ENCODE measurements at places on chromosomes 12 and 14.

GRCh38 chr12:116152268-116152667 is 125.2 kb downstream of the MED13L start:
- no peak for DNase-seq

- no peak for DNase-seq
Observed at GRCh38 chr12:118219106-118219505, 83.2 kb downstream of the PEBP1 start.

- DNase-seq = no peak
Observed at GRCh38 chr12:55850401-55850800, 7.7 kb upstream of the MMP19 start.

DNA sequence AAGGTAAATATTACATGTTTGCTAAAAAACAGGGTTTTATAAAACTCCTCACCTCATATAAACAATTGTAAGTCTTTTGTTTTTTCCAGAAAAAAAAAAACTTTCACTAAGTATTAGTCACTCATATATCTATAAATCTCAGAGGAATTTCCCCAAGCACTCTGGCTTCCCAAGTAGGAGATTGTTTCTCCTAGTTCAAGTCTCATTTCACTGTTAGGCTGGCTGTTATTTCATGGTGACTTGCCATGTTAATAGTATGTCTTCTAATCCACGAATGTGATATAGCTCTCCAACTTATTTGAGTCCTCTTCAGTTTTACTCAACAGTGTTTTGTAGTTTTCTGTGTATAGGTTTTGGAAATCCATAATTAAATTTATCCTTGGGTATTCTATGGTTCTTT is 61.6 kb downstream of the CAPZA3 start:
- no peak for DNase-seq

GRCh38 chr14:103627073-103628025 is 1.7 kb upstream of the KLC1 start:
- DNase-seq = no peak

DNA sequence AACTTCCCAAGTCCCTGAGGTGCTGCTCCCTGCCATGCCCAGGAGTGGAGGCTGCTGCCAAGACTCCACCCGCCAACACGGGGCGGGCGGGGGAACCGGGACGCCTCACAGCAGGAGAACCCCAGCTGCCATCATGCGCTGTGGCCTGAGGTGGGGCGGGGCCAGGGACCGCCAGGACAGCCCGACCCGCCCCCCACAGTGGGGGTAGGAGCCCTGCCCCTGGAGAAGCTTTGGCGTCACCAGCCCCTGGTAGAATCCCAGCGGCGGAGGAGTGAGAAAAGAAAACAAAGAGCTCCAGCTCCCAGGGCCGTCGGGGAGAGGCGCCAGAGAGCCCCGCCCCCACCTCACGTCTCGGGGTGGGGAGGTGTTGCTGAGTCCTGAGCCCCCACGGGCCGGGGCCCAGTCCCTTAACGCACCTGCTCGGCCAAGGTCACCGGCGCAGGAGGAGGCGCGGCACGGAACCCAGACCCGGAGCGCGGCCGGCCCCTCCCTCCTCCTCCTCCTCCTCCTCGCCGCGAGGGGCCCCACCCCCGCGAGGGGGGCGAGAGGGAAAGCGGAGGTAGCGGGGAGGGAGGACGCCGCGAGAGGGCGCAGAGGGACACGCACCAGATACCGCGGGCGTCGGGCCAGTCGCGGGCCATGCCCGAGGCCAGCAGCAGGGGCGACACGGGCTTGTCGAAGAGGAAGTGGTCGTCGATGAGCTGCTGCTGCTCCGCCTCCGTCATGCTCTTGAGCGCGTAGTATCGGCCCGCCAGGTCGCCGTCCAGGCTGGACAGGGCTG is 1.8 kb downstream of the CKB start:
- DNase-seq = peak; percentile 59

- DNase-seq = peak; percentile 18
Observed at GRCh38 chr14:51328064-51328771, 88.2 kb downstream of the TMX1 start.

DNA sequence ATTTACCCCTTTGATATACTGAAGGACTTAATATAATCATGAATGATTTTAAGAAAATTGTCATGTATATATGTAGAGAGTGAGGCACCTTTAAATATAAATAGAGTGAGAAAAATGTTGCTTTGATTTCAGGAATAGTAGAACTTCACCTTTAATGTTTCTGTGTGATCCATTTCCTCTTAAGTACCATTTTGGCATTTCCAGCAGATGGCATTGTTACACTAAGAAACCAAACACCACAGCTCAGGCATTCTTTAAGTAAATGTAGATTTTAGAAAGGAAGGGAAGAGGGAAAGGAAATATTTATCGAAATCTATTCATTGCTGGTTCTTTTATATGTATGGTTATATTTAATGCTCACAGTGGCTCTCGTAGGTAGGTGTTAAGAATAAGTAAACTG is 556.7 kb upstream of the FBXO33 start:
- DNase-seq = no peak

DNA sequence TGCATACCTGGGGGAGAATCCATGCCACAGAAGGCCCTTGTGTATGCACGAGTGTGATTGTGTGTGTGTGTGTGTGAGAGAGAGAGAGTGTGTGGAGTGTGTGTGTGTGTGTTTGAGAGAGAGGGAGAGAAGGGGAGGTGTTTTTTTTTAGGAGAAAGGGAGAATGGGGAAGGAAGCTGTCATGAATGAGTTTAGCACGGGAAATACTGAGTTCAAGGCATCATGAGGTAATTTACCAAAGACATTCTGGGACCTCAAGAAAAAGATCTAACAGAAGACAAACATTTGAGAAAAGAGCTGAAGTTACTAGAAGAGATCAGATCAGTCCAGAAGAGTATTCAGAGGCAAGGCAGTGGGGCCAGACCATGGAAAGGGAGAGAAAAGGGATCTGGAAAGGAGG is 157.1 kb downstream of the TTC7B start:
- DNase-seq = no peak

DNA sequence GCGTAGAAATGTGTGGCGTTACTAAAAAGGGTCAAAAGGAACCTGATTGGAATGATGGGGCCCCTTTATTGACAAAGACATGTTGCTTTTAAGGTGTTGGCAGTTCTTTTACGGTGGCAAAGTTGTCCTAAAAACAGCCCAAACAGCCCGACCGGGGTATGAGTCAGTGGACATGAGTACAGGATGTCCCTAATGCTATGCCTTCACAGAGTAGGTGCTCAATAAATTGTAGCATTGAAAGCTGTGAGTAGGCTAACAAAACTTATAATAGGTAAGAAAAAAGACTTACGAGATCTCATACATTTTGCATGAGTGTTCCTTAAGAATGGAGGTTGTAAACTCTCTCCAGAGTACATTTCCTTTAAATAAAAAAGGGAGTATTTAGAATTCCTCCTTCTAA is 2.6 kb downstream of the ELK3 start:
- DNase-seq = no peak

- DNase-seq = no peak
Observed at GRCh38 chr12:64598831-64599230, 11.5 kb upstream of the RASSF3 start.

DNA sequence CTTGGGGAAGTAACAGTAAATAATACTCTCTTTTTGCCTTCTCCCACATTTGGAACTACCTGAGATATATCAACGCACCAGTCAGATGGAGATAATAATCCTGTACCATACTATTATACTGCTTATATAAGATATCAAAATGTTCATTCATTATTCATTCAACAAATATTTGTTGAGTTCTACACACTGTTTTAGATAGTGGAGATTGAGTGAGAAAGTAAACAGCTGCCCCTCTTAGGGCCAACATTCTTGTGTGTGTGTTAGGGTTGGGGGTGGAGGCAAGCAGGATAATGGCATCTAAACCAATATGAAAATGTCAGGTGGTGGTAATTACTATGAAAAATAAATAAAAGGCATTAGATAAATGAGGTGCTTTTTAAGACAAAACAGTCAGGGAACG is 14.0 kb downstream of the MIS18BP1 start:
- no peak for DNase-seq

DNA sequence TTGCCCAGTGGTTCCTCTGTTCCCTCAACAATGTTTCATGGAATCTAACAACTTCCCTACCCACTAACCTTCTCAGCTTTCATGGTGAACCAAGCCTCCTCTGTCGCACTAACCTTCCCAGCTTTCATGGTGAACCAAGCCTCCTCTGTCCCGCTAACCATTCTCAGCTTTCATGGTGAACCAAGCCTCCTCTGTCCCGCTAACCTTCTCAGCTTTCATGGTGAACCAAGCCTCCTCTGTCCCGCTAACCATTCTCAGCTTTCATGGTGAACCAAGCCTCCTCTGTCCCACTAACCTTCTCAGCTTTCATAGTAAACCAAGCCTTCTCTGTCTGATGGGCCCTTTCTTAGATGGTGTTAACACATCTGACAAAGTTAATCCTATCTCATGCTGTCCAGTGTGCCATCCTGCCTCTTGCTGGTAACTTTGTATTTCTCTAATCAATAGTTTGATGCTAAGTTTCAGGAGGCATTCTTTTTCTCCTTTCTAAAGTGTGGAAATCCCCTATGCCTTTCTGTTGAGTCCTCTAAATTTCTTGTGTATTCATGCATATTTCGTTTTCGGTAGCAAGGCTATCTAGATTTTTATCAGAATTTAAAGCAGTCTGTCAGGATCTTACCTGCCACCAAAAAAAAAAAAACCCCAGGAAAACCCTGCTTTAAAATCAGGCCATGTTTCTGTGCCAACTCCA is 26.8 kb upstream of the KCNK13 start:
- DNase-seq = no peak

DNA sequence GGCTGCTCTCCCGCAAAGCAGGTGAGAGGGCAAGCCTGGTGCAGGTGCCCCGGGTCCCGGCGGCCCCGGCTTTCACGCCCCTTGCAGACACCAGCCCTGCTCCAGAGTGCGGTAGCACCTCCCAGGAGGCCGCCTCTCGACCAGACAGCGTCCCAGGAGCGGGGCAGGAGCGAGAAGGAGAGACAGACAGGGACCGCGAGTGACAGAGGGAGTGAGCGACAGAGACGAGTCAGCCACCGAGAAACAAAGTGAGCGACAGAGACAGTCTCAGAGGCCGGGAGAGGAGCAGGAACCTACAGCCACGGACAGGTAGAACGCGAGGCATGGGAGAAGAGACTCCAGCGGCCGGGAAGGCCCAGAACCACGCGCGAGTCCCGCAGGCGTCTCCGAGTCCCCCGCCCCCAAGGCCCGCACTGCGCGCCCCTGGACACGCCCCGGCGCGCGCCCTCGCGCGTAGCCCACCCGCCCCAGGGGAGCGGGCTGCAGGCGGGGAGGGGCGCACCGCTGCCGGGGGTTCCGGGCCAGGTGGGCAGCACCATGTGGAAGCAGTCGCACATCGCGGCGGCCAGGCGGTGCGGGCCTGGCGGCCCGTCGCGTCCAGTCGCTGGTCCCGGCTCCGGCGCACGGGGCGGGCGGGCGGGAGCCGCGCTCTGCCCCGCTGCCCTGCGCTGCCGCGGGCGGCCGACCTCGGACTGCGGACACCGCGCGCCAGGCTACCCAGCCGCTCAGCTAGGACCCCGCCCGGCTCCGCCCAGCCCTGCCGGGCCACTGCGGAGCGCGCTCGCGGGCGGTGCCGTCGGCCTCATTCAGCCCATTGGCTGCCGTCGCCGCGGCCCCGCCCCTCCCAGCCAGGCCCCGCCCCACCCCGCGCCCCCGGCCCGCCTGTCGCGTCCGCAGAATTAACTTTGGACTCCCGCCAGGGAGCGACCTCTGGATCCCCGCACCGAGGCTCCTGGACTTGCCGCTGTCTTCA is at the start of gene AHNAK2:
AHNAK2 (minus strand) TSS at position 694 of the 973 bp plus-strand sequence; CDS start at position 557, 137 bp downstream.
- peak; percentile 31 for DNase-seq

DNA sequence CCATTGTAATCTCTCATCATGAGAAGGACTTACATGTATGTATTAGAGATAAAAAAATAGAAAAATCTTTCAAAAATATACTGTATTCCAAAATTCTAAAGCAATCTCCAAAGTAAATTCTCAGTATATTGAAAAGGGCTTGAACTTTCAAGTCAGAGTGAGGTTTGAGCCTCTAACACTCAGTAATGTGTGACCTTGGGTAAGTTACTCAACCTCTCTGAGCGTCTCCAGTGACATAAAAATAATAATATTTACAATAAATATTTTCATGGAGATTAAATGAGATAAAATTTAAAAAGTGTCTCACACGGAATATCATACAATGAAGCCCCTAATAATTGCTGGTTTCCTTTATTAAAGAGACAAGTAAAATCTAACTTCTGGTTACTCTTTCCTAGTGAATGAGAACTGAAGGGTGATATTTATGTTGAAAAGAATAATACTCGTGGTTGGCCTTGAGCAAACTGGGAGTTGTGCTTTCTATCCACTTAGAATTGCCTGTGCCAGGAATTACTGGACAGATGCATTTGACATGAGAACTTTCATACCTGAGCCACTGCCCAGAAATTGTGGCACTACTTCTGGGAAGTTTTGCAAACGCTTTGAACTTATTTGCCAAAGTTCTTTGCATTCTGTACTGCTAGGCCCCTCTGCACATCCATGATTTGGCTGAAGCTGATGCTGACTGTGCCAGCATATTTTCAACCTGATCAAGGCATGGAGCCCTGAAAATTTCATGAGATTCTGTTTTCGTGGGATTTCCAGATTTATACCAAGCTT is 933.7 kb downstream of the GALC start:
- DNase-seq = no peak

- DNase-seq = no peak
Observed at GRCh38 chr12:108302403-108303311, 36.5 kb downstream of the CMKLR1 start.

DNA sequence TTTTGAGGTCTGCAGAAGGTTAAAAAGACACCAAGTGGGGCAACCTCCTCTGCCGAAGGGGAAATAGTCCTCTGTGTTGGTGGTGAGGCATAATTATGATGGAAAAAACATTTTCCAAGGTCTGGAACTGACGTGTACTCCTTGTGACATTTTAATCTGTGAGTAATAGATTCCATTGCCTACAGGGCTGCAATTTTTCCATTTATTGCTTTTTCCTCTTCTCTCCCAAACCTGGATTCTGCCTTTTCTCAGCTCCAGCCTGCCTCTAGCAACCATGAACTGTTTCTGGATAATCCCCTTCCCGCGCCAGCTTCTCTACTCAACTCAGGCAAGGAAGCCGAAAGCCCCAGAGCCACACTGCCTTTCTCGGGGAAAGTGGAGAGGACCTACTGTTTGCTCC is 230.1 kb upstream of the PLXNC1 start:
- no peak for DNase-seq

GRCh38 chr14:75456997-75457335 is 29.1 kb downstream of the JDP2 start:
- no peak for DNase-seq

DNA sequence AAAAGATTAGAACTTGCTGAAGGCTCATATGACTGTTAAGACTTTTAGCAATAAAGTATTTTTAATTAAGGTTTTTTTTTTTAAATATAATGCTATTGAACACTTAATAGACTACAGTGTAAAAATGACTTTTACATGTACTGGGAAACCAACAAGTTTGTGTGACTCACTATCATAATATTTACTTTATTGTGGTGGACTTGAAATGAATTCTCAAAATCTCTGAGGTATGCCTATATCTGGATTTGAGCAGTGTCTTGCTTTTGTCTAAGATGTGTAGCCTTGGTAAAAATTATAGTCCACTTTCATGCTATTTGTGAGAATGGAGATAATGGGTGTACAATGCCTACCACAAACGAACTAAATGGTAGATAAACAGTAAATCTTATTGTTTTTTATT is 33.9 kb upstream of the NAV3 start:
- DNase-seq = no peak
